DMS79 treated with DMSO at 0.1 percent for 48 hours (cell line): ENCODE measurements at places on chromosomes 7 and 10.
A peak's percentile ranks its signal among the peaks of the same experiment; 100 is the strongest.

DNA sequence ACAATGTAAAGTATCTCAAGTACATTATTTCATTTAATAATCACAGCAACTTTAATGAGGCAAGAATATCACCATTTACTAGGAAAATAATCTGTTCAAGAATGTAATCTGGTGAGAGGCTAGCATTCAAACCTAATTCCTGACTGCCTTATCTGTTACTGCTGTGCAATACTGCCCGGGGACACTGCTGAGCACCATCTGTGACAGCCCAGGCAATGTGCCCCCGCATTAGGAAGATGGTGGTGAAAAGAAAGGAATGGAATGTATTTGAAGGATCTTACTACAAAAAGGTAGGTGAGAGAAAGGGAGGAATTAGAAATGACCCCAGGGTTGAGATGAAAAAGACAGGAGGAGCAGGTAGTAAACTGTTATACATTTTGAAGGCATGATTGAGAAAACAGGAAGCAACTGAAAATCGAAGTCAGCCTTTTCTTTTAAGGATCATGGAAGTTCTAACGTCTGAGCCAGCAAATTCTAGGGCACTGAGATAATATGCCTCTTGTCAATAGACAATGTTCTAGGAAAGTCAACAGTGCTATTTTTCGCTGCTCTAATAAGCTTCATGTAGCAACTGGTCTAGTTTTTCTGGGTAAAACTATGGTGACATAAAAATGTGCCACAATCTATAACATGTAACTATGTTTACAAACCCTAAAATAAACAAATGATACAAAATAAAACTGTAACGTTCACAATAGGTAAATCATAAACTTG lies 90.4 kb downstream of the ETV1 start:
- no peak for DNase-seq

- DNase-seq: no peak
Observed at GRCh38 chr7:75985518-75986146, 8.8 kb downstream of the TMEM120A start.

DNA sequence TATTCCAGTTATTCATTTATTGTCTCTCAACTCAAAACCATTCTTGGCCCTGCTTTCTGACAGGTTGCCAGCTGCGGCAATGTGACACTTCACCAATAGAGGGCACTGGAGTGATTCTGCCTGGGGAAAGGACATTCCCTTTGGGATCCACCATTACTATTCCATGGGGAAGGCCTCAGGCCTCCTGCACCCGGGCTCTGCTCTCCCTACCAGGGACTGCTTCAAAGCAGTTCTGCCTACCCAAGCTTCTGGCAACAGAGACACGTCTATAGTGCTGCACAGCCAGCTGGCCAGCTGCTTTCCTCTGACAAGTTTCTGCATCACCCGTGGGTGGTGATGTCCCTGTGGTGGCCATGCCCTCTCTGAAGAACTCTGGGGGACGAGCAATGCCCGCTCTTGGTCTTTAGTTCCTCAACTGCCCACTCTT lies 163.8 kb downstream of the ELMO1 start:
- no peak for DNase-seq

DNA sequence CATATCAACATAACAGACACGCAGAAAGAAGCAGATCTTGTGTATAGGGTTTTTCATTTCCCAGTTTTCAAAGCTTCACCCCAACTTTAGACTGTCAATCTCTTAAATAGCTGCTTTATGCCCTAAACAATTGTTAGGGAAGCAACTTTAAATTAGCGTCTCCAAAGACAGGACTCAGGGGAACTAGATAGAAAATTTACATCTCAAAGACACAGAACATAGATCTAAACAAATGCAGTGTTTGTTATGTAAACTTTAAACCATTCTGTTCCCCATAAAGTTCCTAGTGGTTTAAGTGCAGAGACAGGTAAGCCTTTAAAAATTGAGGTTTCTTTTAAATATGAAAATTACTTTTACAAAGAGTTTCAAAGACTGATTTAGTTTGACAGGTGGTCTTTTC lies 379.2 kb upstream of the GHITM start:
- no peak for DNase-seq

GRCh38 chr10:28663576-28664368 lies 13.5 kb upstream of the BAMBI start:
- peak; percentile 55 for DNase-seq

DNA sequence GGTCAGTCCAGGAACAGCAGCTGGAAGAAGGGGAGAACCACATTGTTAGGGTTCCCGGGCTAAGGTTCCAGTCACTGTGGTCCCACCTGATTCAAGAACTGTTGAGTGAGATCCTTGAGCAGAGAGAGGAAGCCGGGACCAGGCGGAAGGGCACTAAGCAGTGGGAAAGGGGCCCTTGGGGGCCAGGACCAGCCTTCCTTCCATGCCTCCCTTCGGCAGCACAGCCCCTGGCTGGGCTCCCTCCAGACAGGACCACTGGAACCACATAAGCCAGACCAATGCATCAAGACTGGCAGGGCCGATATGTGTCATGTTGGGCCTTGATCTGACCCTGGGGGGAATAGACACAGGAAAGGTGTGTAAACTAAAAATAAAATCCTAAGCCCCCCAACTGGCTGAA lies 103.9 kb downstream of the STRA8 start:
- DNase-seq: no peak

- no peak for DNase-seq
Observed at GRCh38 chr7:5683280-5683670, 98.2 kb downstream of the RNF216 start.

DNA sequence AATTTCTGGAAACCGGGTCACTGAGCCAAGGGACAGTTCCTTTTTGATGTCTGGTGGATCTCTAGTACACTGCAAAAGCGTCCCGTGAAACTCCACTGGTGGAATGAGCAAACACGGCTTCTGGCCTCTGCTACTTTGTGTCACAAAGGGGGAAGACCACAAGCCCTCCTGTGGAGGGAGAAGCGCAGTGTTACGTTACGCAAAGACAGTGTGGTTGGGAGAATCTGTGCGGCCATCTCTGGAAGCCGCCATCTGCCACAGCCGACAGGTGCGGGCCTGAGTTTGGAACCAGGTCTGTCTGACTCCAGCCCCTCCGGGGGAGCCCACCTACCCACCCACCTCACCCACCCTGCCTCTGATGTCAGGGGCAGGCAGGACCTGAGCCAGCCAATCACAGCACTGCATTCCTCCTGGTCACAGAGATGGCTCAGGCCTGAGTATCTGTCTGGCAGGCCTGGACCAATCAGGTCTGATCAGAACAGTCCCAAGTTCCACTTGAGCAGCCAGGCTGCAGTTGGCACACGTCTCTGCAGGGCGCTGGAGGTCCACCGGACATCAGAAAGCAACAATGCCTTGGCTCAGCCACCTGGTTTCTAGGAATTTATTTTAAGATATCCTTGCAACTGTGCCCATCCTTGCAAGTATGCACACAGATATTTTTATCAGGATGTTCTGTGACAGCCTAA lies 3.0 kb upstream of the CYP2W1 start:
- no peak for DNase-seq

- no peak for DNase-seq
Observed at GRCh38 chr7:108973075-108973474, 403.4 kb downstream of the DNAJB9 start.

DNA sequence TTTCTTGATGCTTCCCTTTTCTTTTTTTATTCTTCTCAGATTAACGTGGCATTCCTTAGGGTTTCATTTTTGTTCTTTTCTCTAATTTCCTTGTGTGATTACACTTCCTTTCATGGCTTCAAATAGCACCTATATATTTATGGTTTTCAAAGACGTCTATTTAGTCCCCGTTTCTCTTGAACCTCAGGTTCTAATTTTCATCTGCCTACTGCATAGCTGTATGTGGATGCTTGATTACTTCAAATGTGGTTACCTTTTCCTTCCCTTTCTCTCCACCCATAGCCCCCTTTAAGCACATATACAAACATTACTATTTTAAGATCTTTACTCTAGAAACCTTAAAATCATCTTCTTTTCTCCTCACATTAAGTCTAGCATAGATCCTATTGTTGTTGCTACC lies 2.4 kb downstream of the TPST1 start:
- no peak for DNase-seq

GRCh38 chr10:48658243-48658974 lies 26.3 kb upstream of the WDFY4 start:
- peak; percentile 17 for DNase-seq

DNA sequence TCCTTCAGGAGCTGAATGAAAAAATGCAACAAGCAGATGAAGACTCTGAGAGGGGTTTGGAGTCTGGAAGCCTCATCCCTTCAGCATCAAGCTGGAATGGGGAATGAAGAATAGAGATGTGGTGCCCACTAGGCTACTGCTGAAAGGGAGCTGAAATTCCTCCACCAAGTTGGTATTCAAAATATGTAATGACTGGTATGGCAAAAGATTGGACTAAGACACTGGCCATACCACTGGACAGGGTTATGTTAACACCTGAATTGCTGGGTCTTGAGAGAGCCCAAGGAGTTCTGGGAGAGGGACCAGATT lies 5.4 kb downstream of the IFIT2 start:
- no peak for DNase-seq

DNA sequence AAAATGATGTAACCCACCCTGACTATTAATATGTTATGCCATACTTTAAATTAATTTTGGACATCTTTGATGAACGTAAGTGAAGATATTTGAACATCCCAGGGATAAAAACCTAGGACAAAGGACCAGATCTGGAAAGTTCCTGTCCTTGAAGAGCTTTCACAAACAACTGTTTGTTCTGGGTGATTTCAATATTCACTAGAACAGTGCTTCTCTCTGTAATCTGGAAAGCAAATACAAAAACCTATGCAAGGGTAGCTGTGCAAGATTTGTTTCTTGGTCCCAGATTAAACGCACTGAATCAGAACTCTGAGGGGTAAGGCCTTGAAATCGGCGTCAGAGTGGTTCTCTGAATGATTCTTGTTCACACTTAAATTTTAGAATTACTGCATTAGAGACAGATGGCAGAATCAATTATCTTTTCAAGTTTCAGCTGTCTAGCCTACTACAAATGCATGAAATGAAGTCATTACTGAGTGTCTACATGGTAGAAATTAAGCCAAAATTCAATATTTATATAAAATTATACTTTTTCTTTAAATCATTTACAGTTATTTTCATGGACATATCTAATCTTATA lies 69.6 kb upstream of the CSTF2T start:
- DNase-seq: no peak

DNA sequence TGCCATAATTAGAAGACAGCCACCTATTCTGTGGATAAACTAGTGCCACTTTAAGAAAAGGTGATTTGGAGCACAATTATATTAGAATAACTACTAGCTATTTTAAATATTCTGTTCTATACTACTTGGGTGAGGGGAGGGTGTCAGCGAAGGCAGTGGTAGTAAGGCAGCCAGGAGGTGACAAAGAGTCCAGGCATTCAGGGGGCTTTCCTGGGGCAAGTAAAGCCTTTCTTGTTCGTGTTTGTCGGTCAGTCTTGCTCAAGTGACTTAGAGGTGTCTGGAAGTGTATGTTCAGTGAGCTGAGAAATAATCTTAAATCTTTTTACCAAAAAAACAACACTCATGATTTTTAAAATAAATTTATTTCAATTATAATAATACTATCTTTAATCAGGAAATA lies 34.4 kb downstream of the ADD3 start:
- no peak for DNase-seq

- DNase-seq: no peak
Observed at GRCh38 chr10:32241946-32242345, 105.0 kb downstream of the EPC1 start.

DNA sequence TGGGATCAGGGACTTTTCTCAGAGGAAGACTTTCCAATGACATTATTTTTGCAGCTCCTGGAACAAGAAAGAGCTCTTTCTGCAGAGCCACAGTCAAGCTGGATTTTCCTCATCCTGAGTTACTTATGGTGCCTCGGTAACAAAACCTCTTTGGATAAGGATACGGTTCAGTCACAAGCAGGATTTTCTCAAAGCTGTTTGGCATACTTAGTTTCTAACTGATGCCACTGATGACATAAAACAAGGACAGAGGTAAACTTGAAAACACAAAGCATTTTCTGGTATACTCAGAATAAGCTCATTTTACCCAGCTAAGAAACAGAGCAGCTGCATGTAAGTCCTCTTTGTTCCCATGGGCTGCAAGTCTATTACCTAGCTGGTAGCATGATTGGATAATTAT lies 340.9 kb upstream of the MEOX2 start:
- DNase-seq: no peak

- DNase-seq: no peak
Observed at GRCh38 chr7:40945788-40946187, 757.1 kb downstream of the INHBA start.

- no peak for DNase-seq
Observed at GRCh38 chr10:74827694-74828093, 1.3 kb downstream of the KAT6B start.

DNA sequence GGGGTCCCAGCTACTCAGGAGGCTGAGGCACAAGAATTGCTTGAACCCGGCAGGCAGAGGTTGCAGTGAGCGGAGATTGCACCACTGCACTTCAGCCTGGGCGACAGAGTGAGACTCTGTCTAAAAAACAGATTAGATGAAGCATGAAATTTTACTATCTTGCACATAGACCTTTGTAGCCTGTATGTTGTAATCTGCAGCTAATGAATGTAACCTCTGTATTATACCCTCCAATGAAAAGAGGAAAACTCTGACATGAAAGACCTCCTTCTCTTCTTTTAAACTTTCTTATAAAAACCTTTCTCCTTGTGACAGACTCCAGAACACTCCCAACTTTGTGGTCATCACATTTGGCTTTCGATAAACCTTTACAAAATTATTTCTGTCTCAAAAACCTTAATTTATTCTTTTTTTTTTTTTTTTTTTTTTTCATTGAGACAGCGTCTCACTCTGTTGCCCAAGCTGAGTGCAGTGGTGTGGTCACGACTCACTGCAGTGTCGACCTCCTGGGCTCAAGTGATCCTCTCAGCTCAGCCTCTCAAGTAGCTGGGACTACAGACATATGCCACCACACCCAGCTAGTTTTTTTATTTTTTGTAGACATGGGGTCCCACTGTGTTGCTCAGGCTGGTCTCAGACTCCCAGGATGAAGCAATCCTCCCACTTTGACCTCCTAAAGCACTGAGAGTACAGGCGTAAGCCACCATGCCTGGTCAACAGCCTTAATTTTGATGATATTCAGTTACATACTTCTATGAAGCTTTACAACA lies 97.4 kb downstream of the SVOPL start:
- DNase-seq: no peak

DNA sequence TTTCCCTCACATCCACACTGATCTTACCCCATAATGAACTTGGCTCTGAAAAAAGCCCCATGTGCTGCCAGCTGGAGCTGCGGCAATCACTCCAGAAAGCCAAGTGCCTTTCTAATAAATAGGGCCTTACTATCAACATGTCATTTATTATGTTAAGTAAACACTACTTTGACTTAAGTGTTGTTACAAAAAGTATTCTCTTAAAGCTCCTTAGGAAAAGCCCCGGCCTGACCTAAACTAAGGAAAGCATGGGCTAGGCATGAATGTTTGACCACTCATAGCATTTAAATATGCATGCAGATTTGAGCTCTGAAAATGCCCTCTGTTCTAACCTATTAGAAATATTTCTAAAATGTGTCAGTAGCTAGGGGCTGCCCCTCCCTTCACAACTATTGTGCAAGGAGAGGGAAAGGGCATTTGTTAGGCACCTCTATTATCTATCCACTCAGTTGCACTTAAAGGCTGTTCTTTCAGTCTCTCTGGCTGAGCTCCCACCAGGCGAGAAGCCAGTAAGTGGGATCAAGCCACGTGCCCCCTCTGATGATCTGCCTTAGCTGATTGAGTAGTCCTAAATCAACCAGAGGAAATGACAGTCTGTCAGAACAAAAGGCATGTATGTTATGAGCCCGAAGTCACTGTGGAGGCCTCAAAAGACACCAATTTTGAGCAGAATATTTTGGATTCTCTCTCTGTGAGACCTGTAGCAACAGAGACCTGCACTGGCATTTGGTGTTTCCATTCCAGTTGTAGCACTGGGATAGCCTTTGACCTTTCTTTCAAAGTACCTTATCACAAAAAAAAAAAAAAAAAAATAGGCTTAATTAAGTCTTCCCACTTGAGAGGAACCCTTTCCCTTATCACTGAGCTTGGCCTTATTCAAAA lies 77.1 kb downstream of the ITGB8 start:
- peak; percentile 91 for DNase-seq
